RPMI7951 (cell line): ENCODE measurements at places on chromosomes 7 and 10. TPM values are rescaled to one million over a fixed set of nuclear protein-coding genes. Genes with fewer than 3 reads are reported as not detected.

DNA sequence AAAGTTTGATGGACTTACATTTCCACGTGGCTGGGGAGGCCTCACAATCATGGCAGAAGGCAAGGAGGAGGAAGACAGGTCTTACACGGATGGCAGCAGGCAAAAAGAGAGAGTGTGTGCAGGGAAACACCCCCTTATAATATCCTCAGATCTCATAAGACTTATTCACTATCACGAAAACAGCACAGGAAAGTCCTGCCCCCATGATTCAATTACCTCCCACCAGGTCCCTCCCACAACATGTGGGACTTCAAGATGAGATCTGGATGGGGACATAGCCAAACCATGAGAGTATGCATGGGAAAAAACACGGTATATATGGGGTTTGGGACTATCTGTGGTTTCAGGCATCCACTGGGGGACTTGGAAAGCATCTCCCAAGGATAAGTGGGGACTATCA, 78.0 kb downstream of the PLXNA4 start:
- no peak for DNase-seq

DNA sequence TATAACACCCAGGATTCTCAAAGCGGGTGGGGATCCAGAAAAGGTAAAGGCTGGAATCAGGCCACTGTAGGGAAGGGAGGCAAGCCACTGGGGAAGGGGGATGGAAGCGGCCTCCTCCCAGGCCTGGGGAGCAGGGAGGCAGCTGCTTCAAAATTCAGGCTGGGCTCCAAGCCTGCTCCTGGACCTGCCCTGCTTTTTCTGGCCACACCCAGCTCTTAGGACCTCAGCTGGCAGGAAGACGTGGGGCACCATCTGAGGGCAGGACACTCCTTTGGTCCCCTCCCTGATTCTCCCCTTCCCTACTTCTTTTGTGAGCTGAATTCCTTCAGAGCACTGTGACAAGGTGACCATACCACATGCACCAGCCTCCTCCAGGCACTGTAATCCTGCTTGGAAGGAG, 4.6 kb upstream of the LBX1 start:
- DNase-seq, result no peak

DNA sequence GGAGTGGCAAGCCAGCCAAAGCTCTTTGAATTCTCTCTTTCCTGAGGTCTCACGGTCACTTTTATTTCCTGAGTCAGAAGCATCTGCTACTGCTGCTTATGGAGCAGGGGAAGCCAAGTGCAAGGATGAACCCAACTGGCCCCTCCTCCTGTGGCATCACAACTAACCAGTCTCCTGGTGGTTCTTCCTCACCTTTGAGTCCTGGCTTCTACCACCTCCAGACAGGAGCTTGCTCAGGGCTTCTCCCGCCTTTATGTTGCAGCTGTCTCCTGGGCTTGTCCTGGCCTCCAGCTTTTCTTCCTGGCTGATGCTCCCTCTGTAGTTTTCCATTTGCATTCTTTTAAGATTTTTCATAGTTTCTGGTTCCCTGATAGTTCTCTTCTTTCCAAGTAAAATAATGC, 349.7 kb upstream of the NRP1 start:
- DNase-seq, result peak; percentile 53

DNA sequence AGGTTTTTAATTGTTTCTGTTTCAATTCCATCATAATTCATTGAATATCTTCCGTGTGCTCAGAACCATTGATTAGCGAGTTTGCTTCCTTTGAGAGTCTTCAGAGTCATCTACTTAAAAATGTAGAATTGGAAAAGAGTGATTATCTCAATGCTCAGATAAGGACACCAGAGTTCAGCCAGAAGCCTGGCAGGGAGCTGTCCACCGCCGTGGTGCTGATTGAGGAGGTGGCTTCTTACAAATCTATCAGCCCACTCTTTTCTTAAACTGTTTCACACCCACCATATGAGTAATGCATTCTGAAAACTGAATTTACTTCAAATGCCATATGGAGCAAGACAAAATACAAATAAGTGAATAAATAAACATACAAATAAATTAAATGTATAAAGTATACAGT, 79.3 kb downstream of the INSYN2A start:
- DNase-seq, result peak; percentile 29

DNA sequence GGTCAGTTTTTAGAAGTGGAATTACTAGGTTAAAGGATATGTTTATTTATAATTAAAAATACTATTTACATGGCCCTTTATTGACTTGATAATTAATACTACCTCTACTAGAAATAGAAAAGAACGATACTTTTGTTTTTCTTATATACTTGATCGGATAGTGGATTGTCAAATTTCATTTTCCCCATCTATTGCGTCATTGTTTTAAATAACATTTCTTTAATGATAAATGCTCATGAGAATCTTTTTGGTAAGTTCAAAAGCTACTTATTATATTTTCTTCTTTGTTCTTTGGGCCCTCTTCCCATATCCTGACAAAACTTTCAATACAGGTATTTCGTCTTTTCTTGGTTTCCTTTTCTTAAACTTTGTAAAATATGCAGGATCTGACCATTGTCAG, 392.4 kb downstream of the PHF14 start:
- DNase-seq, result no peak

Gene TMEM139
- not detected in 2 replicates for total RNA-seq

DNA sequence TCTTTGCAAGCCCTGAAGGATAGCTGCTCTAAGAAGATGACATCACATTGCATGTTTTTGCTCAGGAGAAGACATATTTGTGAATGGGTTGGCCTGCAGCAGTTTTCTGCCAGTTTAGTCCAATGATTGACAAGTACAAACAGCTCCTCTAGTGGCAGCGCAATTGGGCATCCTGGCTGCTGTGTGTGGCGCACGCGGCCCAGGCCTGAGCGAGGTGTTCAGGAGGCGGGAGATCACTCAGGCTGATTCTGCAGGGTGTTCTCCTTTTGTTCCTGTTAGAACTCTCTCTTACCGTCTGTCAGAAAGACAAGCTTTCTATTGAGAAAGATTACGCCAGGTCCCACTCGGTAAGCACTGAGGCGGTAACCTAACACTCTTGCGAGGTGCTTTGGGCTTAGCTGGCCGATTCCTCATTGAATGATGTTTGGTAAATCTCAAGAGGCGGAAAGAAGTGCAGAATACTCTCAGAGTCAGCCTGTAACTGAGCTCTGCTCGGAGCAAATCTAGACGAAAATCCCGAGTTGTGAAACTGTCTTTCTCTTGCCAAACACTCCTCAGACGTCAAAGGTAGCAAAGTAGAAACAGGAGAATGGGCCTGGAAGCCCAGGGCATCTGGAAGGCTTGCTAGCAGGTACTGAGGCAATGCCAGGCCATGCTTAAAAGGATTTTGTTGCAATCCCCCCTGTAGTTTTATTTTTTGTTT, 219.2 kb upstream of the BMPER start:
- DNase-seq, result no peak

- DNase-seq, result no peak
Measured at GRCh38 chr7:139095194-139095659, 14.3 kb downstream of the ZC3HAV1 start.

DNA sequence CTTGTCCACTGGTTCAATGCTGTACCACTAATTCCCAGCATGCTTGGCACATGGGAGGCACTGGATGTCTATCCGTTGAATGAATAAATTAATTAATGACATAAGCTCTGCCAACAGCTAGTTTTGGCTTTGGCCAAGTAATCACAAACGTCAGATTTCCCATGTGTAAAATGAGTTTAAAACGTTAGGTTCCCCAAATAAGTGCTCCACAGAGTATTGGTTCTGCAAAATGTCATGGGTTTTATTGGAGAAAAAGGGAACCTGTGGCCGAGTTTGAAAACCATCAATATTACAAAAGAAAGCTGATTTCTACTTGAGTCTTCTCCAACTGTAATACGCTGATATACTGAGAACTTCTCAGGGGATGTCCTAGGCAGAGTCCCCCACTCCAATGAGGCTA, 23.2 kb downstream of the ELMO1 start:
- DNase-seq, result no peak

Gene CALML3
- total RNA-seq, result not detected in 2 replicates

Gene FXYD4
- total RNA-seq, result not detected in 2 replicates

DNA sequence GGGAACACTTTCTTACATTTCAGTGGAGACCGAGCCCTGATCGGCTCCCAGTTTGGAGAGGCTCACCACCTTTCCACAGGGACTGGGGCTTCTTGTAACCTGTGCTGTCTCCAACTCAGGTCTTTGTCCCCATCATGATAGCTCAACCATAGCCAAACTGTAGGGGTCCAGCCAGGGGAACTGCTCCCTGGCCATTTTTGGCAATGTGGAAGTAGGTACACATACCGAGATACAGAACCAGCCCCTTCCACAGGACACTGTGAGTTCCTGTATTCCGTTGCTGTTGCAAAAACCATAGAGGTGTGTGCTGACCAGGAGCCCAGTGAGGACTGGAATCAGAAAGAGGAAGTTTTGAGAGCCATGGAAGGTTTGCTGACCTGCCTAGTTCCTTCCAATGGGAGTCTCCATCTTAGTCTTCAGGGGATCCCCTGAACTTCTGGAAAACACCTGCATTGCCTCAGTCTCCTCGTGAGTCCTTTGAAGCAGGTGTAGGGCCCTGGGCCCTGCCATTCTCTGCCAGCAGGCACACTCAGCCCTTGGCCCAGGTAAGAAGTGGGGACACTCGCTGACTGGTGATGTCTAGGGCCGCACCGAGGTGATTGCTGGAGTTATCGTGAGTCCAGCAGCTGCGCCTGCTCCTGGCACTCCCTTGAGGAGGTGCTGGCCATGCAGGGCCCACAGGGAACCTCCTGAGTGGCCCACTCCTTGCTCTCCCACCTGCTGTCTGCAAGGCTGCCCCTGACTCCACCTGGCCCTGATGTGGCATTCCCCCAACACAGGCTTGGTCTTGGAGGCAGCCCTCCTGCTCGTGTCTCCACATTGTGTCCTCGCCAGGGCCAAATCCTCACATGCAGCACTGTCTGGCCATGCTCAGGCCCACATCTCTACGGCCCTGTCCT, 11.2 kb downstream of the WDFY4 start:
- DNase-seq, result no peak

DNA sequence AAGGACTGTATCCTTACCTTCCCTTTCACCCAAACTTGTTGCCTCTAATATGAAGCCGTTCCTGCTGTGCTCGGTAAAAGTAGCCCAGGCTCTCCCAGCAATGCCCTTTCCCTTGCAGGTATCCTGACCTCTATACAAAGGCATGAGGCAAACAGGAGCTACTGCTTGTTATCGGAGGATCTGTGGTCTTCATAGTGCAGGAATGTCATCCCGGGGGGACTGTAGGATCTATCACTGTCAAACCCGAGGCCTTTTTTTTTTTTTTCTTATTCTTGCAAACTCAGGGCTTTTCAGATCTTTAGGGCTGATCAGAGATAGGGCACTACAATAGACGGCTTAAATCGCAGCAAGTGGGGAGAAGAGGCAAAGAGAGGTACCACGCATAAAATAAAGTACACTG, 1206.6 kb downstream of the TYW1 start:
- DNase-seq, result no peak

- DNase-seq, result no peak
Measured at GRCh38 chr10:74750848-74751274, 75.5 kb upstream of the KAT6B start.

Gene CPN1
- total RNA-seq, result not detected in 2 replicates

DNA sequence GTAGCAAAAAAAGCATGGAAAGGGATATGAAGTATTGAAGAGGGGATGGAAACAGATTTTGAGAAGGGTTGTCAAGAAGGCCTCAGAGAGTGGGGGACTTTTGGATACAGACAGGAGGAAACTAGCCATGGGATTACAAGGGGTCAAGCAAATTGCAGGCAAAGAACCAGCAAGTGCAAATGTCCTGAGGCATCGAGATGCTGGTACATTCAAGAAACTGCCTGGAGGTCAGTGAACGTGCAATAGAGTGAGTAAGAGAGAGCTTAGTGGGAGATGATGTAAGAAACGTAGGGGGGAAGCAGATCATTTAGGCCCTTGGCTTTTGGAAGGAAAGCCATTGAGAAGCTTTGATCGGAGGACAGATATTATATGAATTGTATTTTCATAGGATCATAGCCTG, 227.4 kb upstream of the AGK start:
- no peak for DNase-seq

DNA sequence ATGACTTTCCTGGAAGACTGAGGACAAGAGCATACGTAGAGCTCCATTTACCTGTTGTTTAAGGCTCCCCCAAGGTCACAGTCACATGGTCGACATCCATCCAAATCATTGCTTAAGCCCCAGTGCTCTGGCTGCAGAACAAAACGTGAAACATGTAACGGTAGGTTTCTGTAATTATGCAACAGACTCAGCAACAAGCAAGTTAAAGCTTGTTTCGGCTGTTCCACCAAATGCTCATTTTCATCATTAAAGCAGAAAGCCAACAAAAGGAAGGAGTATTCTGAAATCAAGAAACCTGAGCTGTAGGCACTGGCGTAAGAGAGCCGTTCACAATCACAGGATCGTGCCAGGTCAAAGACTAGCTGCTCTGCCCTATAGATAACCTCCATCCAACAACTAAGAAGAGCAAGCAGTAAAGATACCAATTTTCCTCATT, 30.0 kb downstream of the LAMB1 start:
- DNase-seq, result no peak

Gene SAP25
- total RNA-seq, result 2.1 TPM in 1 of 2 replicates, not detected in the other

GRCh38 chr10:18666810-18667209, 7.6 kb downstream of the ARL5B start:
- peak; percentile 54 for DNase-seq

GRCh38 chr10:52343439-52343838, 29.4 kb downstream of the DKK1 start:
- no peak for DNase-seq

- DNase-seq, result no peak
Measured at GRCh38 chr10:88113657-88114272, 250.3 kb downstream of the PTEN start.

DNA sequence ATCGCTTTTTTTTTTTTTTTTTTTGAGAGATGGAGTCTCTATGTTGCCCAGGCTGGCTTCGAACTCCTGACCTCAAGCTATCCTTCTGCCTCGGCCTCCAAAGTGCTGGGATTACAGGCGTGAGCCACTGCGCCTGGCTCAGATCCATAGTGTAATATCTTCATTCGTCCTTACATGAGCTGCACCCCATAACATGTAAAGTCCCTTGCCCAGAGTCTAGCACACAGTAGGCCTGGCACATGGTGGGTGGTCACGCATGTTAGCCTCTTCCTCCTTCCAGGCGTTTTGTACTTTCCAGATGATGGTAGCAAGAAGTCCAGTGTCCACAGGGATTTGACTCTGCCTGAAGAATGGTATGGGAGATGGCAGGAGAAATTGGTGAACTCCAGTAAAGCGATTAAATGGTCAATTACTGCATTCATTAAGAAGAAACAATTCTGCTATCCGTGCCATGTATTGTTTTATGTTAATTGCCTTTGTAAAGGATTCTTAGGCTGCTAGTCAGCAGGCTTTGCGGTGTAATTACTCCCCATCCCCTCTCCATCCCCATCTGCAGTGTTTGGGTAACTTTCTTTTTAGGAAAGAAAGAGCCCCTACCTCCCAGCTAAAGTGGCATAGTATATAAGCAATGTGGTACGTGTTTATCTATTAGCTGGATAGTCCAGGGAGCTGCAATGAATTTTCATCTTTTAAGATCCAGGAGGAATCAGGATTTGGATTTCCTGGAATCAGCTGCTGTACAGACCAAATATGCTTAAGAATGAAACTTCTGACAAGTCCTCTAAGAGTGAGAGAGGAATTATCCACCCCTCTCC, 1.2 kb downstream of the TPST1 start:
- DNase-seq, result no peak

GRCh38 chr10:93707623-93708022, 5.2 kb upstream of the FRA10AC1 start:
- DNase-seq, result no peak

Gene FAM25G
- total RNA-seq, result not detected in 2 replicates
